ENCODE measurements at places on chromosomes 3 and 15. TPM values are rescaled to one million over a fixed set of nuclear protein-coding genes. Genes with fewer than 3 reads are reported as not detected.

DNA sequence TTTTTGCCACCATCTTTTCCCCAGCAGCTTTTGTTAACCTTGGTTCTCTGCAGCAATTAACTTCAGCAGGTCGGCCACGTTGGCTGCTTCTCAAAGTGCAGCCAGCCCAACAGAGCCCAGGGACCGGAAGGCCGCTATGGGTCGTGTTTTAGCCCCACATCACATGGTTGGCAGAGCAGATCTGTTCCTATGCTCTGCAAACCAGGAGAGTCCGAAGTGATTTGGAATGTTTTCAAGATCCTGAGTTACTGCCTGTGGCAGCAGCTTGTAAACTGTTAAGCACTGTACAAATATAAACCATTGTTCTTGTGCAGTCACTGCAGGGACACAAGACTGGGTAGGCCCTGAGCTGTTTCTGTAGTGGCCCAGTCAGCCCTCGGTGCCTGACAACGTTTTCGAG, 69.6 kb upstream of the MYZAP start:
- H3K27me3 ChIP-seq: no peaks in the 10 kb centered on the region
- H3K27ac ChIP-seq: no peak overlapping the region
- H3K4me3 ChIP-seq: no peak overlapping the region
- H3K4me1 ChIP-seq: no peaks in the 10 kb centered on the region
- H3K36me3 ChIP-seq: no peaks in the 10 kb centered on the region
- DNase-seq: no peak

GRCh38 chr3:110504401-110504800, 567.2 kb upstream of the NECTIN3 start:
- H3K36me3 ChIP-seq: no peaks in the 10 kb centered on the region
- no peak for DNase-seq
- H3K4me1 ChIP-seq: no peaks in the 10 kb centered on the region
- no peak overlapping the region for H3K4me3 ChIP-seq
- no peaks in the 10 kb centered on the region for H3K27me3 ChIP-seq

GRCh38 chr15:58322253-58322652, 109.5 kb upstream of the LIPC start:
- H3K27ac ChIP-seq: no peak overlapping the region
- H3K4me3 ChIP-seq: no peak overlapping the region
- no peaks in the 10 kb centered on the region for H3K27me3 ChIP-seq
- no peaks in the 10 kb centered on the region for H3K36me3 ChIP-seq
- DNase-seq: no peak
- no peaks in the 10 kb centered on the region for H3K4me1 ChIP-seq

DNA sequence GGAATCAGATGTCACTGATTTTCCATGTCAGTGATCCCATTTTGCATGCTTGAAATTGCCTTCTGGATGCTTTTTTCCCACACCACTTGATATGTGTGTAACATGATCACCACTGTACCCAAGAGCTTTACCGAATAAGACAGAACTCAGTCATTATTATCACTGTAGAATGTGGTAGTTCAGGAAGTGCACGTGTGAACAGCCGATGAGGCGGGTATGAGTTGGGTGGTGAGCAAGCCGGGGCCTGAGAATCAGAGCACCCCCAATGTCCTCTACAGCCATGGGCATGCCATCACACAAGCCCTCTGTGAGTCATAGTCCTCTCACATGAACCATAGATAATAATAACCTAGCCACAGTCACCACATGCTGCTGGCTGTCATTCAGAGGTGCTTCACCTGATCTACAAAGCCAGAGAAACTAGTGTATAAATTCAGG, 470.8 kb downstream of the SOX2 start:
- peak; percentile 25 for DNase-seq
- no peak overlapping the region for H3K27ac ChIP-seq
- no peak overlapping the region for H3K4me3 ChIP-seq
- H3K27me3 ChIP-seq: no peaks in the 10 kb centered on the region

DNA sequence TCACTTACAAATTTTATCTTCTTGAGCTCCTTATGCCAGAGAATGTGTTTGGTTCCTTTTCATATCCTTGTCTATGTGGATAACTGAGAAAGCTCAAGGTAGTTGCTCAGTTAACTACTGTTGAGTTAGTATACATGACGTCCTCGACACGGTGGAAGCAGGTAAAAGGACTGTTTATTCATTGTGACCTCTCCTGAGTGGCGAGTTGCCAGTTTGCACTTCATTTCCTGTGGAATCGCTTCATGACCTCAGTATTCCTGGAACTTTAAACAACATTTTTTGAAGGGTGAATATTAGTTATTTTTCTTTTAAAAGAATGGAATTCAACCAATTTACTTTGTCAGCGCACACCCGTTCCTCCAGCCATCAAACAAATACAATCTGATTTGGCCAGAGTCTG, 1.2 kb upstream of the TPRG1 start:
- no peak overlapping the region for H3K27ac ChIP-seq
- peaks cover 14% of the 10 kb centered on the region for H3K4me1 ChIP-seq
- DNase-seq: no peak

DNA sequence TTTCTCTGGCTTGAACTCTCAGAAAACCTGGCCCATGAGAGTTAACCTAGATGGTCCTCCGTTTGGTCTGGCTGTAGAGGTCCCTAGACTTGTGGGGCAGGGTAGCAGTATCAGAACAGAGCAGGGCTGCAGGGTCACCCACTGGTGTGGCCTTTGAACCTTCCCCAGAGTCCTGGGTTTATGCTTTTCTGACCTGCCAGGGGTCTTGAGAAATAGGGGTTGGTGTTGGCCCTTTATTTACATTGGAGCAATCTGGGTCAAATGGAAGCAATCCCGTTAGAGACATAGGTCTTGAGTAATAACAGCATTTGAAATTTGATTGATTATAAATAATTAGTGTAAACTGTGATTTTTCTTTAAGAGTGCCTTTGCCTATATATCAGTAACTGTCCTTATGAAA, 23.8 kb downstream of the DLEC1 start:
- H3K4me1 ChIP-seq: no peaks in the 10 kb centered on the region
- no peaks in the 10 kb centered on the region for H3K36me3 ChIP-seq
- peaks cover 14% of the 10 kb centered on the region for H3K27me3 ChIP-seq
- no peak overlapping the region for H3K27ac ChIP-seq
- no peak overlapping the region for H3K4me3 ChIP-seq

- DNase-seq: no peak
- no peaks in the 10 kb centered on the region for H3K4me1 ChIP-seq
- no peak overlapping the region for H3K4me3 ChIP-seq
- no peaks in the 10 kb centered on the region for H3K27me3 ChIP-seq
- no peak overlapping the region for H3K27ac ChIP-seq
- no peaks in the 10 kb centered on the region for H3K36me3 ChIP-seq
These were observed 10.5 kb upstream of the C3orf49 start for GRCh38 chr3:63808633-63809032.

GRCh38 chr3:111859061-111859973, at the start of gene PHLDB2:
Gene PHLDB2 (plus strand): TSS chr3:111859265. CDS start chr3:111884078, 24,813 bp downstream.
- peak within 1 kb of the TSS; percentile 88 for H3K27ac ChIP-seq
- no peaks in the 10 kb centered on the region for H3K27me3 ChIP-seq

- H3K27ac ChIP-seq: no peak overlapping the region
- no peaks in the 10 kb centered on the region for H3K27me3 ChIP-seq
- DNase-seq: no peak
- no peaks in the 10 kb centered on the region for H3K4me1 ChIP-seq
- no peak overlapping the region for H3K4me3 ChIP-seq
These were observed 9.6 kb upstream of the LRRC2 start for GRCh38 chr3:46575577-46576222.

TLE3 gene
- 72.4 TPM for total RNA-seq

FBXW12 gene
- total RNA-seq: not detected

DNA sequence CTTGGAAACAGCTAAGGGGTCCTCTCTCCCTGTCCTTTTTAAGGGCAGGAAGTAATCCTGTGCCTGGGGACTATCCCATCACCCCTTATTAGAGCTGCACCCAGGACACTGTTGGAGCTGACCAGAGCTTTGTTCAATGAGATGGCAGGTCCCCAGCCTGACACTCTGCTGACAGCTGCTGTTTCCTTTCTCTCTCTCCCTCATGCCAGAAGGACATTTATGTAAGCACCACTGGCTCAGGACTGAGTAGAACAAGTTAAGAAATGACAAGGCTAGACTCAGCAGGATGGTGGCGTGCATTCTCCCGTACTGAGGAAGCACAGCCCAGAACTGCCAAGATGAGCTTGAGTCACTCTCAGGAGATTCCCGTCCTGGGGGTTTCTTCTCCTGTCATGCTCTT, 17.3 kb downstream of the GJD2 start:
- no peaks in the 10 kb centered on the region for H3K4me1 ChIP-seq
- H3K27me3 ChIP-seq: peaks cover 77% of the 10 kb centered on the region

DNA sequence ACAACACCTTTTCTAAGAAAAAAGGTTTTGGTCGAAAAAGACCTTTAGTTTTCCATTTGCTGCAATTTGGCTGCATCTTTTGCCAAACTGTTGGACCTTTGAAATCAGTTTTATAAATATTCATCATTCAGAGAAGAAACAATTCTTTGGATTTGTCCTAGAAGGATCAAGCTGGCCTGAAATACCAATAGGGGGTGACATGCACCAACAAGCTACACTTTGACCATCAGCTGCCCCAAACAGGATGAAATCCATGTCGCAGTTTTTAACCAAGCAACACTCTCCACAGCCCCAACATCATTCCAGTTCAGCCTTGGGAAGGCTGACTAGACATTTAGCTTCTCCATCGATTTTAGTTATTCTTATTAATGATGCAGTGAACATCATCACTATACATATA, 9.8 kb downstream of the RPL15 start:
- no peak overlapping the region for H3K27ac ChIP-seq
- peaks cover 11% of the 10 kb centered on the region for H3K4me1 ChIP-seq
- H3K4me3 ChIP-seq: no peak overlapping the region
- no peaks in the 10 kb centered on the region for H3K36me3 ChIP-seq
- no peak for DNase-seq

- no peaks in the 10 kb centered on the region for H3K36me3 ChIP-seq
- no peak overlapping the region for H3K4me3 ChIP-seq
- no peaks in the 10 kb centered on the region for H3K4me1 ChIP-seq
- no peak overlapping the region for H3K27ac ChIP-seq
- peaks cover 72% of the 10 kb centered on the region for H3K27me3 ChIP-seq
- no peak for DNase-seq
These were observed 465.5 kb upstream of the PPP2R3A start for GRCh38 chr3:135500034-135500433.

GRCh38 chr3:45881078-45882022, 5.0 kb upstream of the CCR9 start:
- no peaks in the 10 kb centered on the region for H3K36me3 ChIP-seq
- no peak overlapping the region for H3K4me3 ChIP-seq
- H3K27ac ChIP-seq: no peak overlapping the region
- H3K27me3 ChIP-seq: no peaks in the 10 kb centered on the region
- DNase-seq: peak; percentile 22

- H3K27ac ChIP-seq: no peak overlapping the region
- no peaks in the 10 kb centered on the region for H3K27me3 ChIP-seq
- no peak for DNase-seq
- H3K36me3 ChIP-seq: no peaks in the 10 kb centered on the region
- H3K4me1 ChIP-seq: 0 out of 2 replicates have a peak, but pooled peaks cover 6% of the 10 kb centered on the region
These were observed 145.1 kb downstream of the MAGI1 start for GRCh38 chr3:65893631-65894030.

GRCh38 chr3:37137516-37137915, 36.9 kb downstream of the LRRFIP2 start:
- no peaks in the 10 kb centered on the region for H3K4me1 ChIP-seq
- H3K4me3 ChIP-seq: no peak overlapping the region
- no peak for DNase-seq
- no peaks in the 10 kb centered on the region for H3K27me3 ChIP-seq

DNA sequence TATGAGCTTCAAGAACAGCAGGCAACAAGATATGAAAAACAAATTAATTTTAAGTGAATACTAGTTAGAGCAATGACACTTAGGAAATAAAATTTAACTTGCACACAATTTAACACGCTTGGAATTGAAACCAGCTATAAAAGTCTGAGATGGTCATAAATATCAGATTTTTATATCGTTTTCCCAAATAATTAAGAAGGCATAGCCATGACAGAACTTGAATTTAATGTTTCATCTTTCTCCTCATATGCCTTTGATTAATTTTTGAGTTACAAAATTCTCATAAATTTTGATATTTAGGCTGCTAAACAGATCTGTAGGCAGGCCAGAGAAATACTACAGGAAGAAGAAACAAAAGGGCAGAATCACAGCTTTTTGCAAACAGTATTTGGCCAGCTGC, 38.5 kb downstream of the CD200R1L start:
- H3K4me1 ChIP-seq: peaks cover 3% of the 10 kb centered on the region
- no peak overlapping the region for H3K27ac ChIP-seq
- no peak for DNase-seq
- no peak overlapping the region for H3K4me3 ChIP-seq
- H3K27me3 ChIP-seq: no peaks in the 10 kb centered on the region

DNA sequence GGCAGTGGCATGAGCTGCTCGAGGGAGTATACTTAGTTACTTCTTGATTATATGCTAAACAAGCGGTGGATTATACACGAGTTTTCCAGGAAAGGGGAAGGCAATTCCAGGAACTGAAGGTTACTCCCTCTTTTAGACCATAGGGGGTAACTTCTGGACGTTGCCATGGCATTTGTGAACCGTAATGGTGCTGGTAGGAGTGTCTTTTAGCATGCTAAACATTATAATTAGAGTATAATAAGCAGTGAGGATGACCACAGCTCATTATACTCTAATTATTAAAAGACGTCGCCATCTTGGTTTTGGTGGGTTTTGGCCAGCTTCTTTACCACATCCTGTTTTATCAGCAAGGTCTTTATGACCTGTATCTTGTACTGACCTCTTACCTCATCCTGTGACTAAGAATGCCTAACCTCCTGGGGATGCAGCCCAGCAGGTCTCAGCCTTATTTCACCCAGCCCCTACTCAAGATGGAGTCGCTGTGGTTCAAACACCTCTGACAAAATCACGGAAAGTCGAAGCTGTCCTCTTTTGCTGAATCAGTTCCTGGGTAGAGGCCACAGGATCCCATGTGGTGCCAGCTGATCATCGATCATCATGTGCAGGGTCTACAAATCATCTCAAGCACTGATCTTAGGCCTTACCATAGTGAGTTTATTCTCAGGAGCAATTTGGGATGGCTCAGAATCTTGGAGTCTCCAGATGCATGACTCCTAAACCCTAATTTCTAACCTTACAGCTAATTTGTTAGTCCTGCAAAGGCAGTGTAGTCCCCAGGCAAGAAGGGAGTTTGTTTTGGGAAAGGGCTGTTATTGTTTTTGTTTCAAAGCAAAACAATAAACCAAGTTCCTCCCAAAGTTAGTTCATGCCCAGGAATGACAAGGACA, 149.1 kb downstream of the TJP1 start:
- H3K27me3 ChIP-seq: no peaks in the 10 kb centered on the region
- H3K4me3 ChIP-seq: no peak overlapping the region
- no peak overlapping the region for H3K27ac ChIP-seq
- H3K4me1 ChIP-seq: 0 out of 2 replicates have a peak, but pooled peaks cover 5% of the 10 kb centered on the region
- H3K36me3 ChIP-seq: no peaks in the 10 kb centered on the region
- no peak for DNase-seq

GRCh38 chr3:23945663-23945912, 502 bp downstream of the NR1D2 start:
- no peak for DNase-seq
- peak overlapping the region; percentile 70 for H3K4me3 ChIP-seq
- no peaks in the 10 kb centered on the region for H3K27me3 ChIP-seq

IGF2BP2 gene
- total RNA-seq: 140 TPM

- no peaks in the 10 kb centered on the region for H3K27me3 ChIP-seq
- no peaks in the 10 kb centered on the region for H3K4me1 ChIP-seq
- H3K4me3 ChIP-seq: no peak overlapping the region
- DNase-seq: no peak
- H3K36me3 ChIP-seq: no peaks in the 10 kb centered on the region
These were observed 106.6 kb downstream of the LRIG1 start for GRCh38 chr3:66394019-66394752.

- H3K4me3 ChIP-seq: no peak overlapping the region
- no peak for DNase-seq
- H3K27me3 ChIP-seq: peaks cover 58% of the 10 kb centered on the region
- no peaks in the 10 kb centered on the region for H3K4me1 ChIP-seq
- no peaks in the 10 kb centered on the region for H3K36me3 ChIP-seq
- no peak overlapping the region for H3K27ac ChIP-seq
These were observed 16.3 kb downstream of the C3orf20 start for GRCh38 chr3:14691239-14691638.

All from PC-9 (cell line).